CD4-positive, alpha-beta T cell treated with Interleukin-4 for 4 hours (primary cell): ENCODE measurements at places on chromosomes 12 and 14.
A peak's percentile ranks its signal among the peaks of the same experiment; 100 is the strongest.

DNA sequence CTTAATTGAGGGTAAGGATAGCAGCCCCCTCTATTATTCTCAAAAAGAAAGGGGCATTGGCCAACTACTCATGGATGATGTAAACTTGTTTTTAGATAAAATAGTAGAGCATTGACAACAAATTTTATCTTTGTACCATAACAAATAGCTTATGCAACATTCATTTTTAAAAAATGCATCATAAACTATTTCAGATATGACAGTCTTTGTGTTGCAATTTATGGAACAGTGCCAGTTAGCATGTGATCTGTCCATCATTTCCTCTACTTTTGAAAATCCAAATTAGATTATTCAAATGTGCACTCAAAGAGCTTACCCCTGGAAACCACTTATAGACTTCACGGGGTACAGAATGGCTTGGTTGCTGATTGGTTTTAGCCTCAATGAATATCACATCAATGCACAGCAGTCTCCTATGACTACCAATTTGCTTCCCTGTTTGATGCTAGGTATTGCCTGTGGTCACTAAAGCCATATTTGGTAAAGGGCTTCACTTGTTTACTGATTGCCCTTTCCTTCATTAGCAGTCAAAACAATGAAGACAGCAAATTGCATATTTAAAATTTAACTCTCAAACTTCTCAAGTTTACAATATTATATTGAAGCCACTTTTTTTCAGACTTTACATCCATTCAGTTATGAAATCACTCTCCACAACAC lies 274.9 kb upstream of the MGAT4C start:
- no peak for DNase-seq

GRCh38 chr12:29883525-29883924 lies 99.8 kb upstream of the TMTC1 start:
- no peak for DNase-seq

- DNase-seq: peak; percentile 83
These were observed 67.0 kb downstream of the PRKCH start for GRCh38 chr14:61388173-61388975.

- no peak for DNase-seq
These were observed 13.0 kb downstream of the PELI2 start for GRCh38 chr14:56131004-56131864.

DNA sequence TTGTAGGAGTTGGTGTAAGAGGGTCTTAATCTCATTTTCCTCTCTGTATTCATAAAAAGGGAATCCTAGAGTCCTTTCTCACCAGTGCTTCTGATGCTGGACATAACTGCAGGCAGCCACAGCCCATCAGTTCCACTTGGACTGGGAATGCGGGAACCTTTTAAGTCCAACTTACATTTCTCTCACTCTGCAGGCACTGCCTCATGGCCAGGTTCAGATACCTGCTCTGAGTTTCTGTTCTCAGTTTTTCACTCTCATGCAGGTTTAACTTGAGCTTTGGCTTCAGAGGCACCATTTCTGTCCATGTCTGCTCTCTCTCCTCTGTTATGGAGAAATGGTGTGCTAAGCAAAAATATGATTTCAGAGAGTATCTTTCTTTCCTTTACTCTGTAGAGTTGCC lies 4.2 kb downstream of the ACVR1B start:
- no peak for DNase-seq

DNA sequence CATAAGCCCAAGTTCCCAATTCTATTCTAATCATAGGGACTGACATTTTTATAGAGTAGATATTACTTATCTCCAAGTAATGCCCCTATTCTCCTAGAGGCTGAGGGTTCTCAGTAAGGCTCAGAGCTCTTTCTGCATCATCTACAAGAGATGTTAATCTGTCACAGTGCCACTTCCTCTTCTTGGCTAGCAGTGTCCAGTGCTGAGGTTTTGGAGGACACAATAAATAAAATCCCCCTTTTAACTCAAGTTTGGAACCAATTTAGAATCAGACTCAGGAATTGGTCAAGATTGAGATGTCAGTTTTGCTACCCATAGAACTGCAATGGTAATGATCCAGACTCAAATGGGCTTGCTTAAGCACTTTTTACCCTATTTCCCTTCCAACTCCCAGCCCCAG lies 154.1 kb upstream of the ARID2 start:
- DNase-seq: no peak

DNA sequence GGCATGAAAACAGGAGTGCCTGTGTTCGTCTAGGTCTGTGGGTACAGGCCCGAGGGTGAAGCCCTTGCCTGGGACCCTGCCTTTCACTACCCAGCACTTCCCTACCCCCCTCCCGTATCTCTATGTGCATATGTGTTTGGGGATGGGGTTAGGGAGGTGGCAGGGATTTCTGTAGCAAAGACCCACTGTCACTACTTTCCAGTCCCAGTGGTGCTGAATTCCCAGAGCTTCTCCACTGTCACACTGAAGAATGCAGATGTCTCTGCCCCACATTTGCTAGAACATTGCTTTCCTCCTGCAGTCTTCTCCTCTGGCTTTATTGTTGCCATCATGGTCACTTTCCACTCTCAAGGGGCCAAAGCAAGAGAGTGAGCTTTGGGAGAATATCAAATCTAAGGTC lies 203.9 kb downstream of the MYRFL start:
- no peak for DNase-seq

GRCh38 chr14:90193925-90194324 lies 62.4 kb upstream of the PSMC1 start:
- DNase-seq: peak; percentile 22

GRCh38 chr14:99272899-99273765 lies 1.1 kb upstream of the BCL11B start:
- DNase-seq: no peak

- DNase-seq: no peak
These were observed 102.7 kb upstream of the NAV3 start for GRCh38 chr12:77728018-77728417.
